ENCODE measurements at places on chromosomes 16 and 17.
A peak's percentile ranks its signal among the peaks of the same experiment; 100 is the strongest.

DNA sequence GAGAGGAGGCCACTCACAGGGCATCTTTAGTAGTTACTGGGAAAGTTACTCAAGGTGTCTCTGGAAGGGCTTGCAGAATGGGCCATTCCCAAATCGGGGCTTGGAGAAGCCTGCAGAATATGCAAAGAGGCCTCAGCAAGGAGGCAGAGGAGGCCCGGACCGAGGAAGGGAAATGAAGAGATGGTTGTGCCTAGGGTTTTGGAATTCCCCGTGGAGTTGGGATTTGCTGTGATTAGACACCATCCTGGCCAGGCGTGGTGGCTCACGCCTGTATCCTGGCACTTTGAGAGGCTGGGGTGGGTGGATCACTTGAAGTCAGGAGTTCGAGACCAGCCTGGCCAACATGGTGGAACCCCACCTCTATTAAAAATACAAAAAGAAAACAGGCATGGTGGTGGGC lies 193.0 kb downstream of the IRF8 start:
- DNase-seq, result no peak

- no peak for DNase-seq
These were observed 29.4 kb upstream of the POLR3E start for GRCh38 chr16:22267764-22268163.

GRCh38 chr17:38861399-38861843 lies 7.9 kb upstream of the RPL23 start:
- no peak for DNase-seq

DNA sequence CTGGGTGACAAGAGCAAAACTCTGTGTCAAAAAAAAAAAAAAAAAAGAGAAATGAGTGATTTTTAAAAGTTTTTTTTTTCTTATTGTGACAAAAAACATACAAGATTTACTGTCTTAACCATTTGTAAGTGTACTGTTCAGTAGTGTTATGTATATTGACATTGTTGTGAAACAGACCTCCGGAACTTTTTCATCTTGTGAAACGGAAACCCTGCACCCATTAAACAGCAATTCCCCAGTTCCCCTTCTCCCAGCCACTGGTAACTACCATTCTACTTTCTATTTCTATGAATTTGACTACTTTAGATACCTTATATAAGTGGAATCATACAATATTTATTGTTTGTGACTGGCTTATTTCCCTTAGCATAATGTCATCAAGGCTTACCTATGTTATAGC lies 18.7 kb downstream of the DUS2 start:
- no peak for DNase-seq

DNA sequence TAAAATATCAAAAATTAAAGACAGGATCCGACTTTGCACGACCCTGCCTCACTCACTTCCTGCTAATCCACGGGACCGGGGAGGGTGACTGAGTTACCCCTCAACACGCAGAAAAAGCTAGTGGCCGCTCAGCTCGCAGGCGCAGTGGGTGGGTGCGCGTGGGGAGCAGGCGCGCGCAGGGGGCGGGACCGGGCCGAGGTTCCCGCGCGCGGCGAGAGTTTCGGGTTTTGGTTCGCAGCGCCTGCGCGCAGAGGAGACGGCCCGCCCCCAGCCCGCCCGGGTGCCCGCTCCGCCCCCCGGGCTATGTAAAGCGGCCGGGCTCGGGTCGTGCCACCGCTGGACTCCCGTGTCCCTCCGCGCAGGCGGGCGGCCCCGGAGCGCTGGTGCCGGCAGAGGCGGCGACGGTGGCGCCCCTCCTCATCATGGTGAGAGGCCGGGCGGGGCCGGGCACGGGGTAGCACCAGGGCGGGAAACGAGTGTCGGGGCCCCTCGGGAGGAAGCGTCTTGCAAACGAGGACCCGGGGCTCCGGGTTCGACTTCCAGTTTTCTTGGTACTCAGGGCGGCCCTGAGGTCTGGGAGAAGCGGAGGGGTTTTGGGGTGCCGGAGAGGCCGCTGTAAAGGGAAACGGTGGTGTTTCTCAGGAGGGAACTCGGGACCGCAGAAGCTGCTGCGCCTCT lies at the start of gene CNP:
Gene CNP (plus strand): TSS at position 333 of the 678 bp plus-strand sequence. CDS start 90 bp downstream, at position 423.
- DNase-seq, result peak; percentile 95

- no peak for DNase-seq
These were observed 71.3 kb downstream of the SRCIN1 start for GRCh38 chr17:38534498-38534885.

GRCh38 chr16:79598348-79599181 lies 2.0 kb downstream of the MAF start:
- no peak for DNase-seq

DNA sequence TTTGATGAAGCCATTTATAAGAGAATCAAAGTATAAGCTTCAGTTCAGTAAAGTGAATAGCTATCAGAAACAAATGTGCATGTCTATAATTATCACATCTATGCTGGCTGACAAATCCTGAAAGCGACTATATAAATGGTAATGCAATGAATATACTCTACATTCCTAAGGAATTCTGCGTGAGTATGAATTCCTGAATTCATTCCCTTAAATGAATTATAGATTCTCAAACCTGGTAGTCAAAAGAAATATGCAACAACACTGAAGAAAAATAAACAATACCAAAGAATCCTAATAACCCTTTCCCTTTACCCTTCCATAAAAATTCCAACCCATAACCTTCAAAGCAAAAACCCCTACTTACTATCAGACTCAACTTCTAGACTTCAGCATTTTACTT lies 416.6 kb upstream of the PMFBP1 start:
- DNase-seq, result no peak

- no peak for DNase-seq
These were observed 9.8 kb downstream of the SLC7A6OS start for GRCh38 chr16:68300734-68301459.

- DNase-seq, result no peak
These were observed 107.8 kb downstream of the GNAO1 start for GRCh38 chr16:56298948-56299596.

All from esophagus muscularis mucosa (tissue), 4 donors.